ENCODE measurements at places on chromosomes 7 and 10.

DNA sequence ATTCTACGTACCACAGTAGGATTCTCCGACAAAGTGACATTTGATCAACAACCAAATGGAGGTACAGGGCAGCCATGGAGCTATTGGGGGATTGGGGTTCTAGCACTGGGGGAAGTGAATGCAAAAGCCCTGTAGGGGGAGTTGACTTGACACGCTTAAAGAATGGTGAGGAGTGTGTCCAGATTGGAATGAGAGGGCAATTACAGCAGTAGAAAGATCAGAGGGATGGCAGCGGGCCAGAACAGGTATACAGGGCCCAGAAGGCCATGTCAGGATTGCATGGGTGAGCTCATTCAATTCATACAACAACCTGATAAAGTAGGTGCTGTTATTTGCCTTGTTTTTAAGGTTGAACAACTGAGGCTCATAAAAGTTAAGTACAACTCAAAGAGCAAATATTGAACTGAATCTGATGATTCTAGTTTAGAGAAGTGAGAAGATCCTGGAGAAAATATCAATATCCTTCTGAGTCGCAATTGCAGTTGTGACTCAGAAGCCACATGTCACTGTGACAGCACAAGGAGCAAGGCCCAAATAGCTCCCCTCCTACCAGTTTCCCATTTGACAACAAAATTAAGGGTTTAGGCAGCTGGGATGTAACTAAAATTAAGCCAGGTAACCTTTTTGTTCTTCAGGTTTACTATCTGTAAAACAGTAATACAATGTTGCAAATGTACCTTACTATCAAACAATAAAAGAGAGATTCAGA is 28.0 kb upstream of the CTTNBP2 start:
- DNase-seq = no peak

DNA sequence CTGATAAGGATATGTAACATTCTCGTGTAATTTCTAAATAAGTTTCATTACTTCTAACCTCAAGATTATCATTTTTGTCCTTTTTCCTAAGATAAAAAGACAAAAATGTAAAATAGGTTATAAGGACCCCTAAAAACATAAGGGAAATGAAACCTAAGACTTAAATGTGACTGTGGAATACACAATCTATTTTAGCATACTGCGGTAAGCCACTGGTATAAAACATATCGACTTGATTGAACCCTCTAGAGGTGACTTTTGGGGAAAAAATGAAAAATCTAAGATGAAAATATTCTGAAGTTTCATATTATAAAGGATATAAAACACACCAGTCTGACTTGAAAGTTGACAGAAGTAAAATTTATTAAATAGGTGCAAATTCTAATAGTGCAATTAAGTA is 1.9 kb downstream of the NAMPT start:
- DNase-seq = no peak

- no peak for DNase-seq
These were observed 149.4 kb upstream of the PFKP start for GRCh38 chr10:2917926-2918325.

GRCh38 chr10:112526906-112527305 is 79.9 kb downstream of the VTI1A start:
- no peak for DNase-seq

DNA sequence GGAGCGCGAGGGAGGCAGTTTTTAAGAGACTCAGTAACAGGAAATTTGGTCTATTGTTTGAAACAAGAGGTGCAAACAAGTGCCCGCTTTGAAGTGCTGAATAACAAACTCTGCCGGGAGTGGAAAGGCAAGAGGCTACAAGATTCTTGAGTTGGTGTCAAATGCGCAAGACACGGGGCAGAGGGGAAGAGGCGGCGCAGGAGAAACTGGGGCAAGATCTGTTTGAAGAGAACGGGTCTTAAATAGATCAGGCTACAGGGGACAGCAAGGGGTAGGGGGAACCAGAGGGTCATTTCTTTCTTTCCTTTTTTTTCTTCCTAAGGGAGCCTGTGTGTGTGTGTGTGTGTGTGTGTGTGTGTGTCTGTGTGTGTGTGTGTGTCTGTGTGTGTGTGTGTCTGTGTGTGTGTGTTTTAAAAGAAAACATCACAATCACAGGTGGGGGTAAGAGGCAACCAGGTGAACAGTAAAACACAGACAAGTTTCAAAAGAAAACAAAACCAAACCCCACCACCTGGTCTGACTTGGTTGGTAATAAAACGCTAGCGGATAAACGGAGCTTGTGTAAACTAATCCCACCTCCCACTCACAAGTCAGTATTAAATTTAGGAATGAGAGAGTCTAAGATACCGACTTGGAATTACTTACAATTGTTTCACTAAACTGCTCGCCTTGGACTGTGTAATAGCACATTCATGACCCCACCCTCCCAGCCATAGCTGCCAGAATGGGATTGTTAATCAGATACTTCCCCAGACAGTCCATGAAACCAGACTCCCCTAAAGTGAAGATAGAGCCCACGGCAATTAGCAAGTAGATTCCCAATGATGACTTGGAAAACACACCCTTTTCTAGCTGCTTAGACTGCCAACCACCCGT is 13.1 kb upstream of the CUX1 start:
- no peak for DNase-seq

DNA sequence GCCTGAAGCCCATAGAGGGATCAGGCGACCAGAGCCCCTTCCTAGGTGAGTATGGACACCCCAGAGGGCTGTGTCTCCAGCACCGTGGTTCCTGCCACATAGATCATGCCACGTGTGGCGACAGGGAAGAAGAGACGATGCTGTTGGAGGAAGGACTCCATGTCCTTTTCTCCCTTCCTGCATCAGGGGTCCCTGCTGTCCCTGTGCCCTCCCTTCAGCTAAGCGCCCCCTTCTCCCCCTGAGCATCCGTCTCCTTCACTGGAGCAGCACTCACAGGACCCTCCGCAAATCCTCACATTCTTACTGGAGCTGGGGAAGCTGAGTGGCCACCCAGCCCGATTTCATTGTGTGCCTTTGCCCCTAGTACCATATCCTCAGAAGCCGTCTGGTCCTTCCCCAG is 85.6 kb upstream of the NPS start:
- no peak for DNase-seq

DNA sequence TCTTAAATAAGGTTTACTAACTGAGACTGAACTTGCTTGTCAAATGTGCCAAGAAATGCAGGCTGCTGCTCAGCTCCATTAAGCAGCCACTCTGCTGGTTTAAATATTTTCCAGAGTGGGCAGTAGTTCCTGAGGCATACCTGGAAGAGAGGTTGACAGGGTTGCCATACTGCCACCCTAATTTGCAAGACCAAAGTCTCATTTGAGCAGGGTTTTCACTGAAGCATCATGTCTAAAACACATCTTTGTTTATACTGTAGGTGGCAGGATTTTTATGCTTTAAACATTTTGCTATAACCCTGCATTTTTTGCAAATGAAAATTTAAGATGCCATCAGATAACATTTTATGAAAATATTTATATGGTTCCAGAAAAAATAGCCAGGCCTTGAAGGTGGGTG is 618.0 kb upstream of the LRRTM3 start:
- no peak for DNase-seq

DNA sequence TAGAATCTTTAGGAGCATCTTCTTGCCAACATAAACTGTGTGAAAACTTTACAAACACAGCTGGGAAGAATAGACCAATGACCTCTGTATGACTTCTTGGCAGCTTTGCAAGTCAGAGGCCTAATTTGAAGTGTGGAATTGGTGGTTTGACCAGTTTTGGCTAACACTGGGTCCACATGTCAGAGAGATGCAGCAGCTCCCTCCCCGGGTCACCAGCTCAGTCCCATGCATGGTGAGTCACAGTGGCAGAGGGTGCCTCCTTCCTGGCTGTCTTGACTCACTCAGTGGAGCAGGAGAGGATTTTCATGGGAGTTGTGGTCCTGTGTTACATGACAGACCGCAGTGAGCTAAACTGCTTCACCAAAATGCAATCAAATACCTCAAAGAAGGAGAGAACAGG is 8.2 kb upstream of the STARD3NL start:
- no peak for DNase-seq

- no peak for DNase-seq
These were observed 193.8 kb downstream of the EBF3 start for GRCh38 chr10:129770286-129770685.

- no peak for DNase-seq
These were observed 36.0 kb downstream of the PHF14 start for GRCh38 chr7:11009631-11010030.

- no peak for DNase-seq
These were observed 102.2 kb upstream of the CTTNBP2 start for GRCh38 chr7:117975476-117975875.

DNA sequence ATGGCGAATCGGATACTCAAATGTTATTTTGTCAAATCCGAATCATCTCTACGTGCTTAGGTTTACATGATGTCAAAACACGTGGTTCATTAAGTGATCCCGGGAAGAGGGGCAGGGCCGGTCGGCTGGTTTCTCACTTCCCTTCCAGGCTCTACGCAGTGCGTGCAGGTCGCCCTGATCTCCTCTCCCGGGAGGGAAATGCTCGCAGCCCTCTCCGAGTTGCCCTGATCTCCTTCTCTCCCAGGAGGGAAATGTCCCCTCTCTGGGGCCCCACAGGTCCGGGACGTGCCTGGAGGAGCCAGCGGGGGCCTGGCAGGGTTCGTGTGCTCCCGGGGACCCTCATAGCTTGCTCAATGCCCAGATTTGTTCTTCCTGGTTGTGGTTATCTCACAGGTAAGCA is 202.7 kb downstream of the DNAJB6 start:
- no peak for DNase-seq

DNA sequence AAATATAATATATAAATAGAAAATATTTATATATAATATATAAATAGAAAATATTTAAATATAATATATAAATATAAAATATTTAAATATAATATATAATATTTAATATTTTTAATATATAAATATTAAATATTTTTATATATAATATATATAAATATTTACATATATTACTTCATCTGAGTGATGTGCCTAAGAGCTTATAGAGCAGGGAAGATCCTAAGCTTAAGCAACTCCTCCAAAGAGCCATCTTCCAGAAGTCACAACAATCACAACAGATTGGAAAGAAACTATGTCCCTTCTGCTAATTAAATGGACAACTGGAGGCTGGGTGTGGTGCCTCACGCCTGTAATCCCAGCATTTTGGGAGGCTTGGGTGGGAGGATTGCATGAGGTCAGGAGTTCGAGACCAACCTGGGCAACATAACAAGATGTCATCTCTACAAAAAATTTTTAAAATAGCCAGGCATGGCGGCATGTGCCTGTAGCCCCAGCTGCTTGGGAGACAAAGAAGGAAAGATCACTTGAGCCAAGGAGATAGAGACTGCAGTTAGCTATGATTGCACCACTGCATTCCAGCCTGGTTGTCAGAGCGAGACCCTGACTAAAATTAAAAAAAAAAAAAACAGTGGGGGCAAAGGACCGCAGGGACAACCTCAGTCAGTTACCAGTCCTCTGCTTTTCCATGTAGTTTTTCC is 198.7 kb downstream of the SKIDA1 start:
- DNase-seq = no peak

DNA sequence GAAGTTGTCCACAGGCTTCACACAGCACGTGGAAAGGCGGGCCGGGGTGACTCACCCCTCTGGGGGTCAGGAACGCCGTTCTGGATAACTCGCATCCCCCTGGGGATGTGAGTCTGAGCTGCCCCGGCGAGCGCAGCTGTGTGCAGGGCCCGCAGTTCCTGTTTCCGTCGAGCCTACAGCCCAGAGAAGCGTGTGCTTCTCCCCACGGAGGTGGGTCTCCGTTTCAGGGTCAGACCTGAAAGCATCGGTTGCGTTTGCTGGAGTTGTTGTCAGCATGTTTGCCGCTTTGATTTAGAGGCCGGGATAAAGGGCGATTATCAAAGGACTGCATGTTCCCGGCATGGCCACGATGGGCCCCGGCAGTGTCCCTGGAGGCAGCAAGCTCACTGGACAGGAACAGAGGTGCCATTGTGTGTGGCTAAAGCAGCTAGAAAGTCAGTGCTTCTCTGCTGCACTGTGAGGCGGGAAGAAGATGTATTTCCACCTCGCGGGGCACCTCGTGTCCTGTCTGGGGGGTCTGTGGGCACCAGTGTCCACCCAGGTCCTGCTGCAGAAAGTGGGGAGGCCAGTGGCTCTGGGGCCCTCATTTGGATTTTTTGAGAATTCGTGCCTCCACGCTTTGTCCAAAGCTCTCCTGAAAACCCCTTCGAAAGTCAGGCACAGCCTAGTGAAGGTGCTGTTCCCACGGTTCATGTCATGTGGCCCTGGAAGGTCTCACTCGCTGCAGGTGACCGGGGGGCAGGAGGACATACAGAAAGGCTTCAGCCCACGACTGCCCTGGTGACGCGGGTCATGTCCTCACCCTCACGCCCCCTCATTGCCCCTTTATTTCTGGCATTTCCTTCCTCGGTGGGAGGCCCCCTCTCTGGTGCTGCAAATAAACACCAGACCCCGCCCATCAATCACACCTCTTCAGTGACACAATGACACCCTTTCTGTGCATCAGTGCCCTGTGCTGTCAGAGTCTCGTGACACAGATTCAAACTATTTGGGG is 27.4 kb upstream of the GDI2 start:
- DNase-seq = no peak

GRCh38 chr7:14934839-14935238 is 32.3 kb upstream of the DGKB start:
- no peak for DNase-seq

DNA sequence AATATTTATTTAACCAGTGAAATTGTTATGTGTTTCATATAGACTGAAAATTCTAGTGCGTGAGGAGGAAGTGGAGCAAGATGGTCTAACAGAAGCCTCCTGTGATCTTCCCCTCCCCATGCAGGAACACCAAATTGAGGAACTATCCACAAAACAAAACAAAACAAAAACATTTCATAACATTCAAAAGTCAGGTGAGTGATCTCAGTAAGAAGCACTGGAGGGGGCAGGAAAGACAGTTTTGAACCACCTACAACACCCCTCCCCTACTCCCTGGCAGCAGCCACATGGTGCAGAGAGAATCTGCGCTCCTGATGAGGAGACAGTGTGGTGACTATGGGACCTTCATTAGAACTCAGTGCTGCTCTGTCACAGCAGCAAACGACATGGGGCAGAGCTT is 221.9 kb upstream of the SEMA3C start:
- no peak for DNase-seq

GRCh38 chr10:8829592-8829991 is 775.1 kb downstream of the GATA3 start:
- DNase-seq = no peak

DNA sequence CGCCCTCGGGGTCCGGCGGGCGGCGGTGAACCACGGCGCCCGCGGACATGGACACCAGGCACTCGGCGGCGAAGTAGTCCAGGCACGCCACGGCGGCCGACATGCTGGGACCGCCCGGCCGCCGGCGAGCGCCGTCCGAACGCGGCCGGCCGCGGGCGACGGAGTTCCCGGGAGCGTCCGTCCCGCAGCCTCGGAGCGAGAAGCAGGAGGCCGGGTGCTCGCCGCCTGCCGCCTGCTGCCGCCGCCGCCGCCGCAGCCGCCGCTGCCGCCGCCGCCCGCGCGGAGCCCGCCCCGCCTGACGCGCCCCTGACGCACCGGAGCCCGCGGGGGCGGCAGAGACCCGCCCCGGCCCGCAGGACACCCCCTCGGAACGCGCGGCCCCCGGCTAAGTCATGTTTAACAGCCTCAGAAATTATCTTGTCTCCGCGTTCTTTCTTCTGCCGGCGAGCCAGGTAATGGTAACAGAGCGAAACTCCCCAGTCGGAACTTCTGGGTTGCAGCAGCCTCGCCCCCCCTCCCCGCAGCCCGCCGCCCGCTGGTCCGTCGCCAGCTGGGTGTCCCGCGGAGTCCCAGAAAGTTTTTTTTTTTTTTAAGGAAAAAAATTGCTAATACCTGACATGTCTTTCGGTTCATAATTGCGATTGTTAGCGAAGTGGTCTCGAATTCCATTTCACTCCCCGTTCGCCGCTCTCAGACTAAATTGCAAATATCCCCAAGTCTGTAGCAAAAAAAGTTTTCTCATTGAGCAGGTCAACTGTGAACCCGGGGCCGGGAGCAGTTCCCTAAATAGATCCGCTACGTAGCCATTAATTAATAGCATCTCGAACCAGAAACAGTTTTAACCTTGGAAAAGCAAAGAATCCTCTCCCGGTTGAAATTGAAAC is at the start of gene KLF14:
Gene KLF14, minus strand, starts transcription at position 277 of the 884 bp plus-strand sequence. Its CDS starts 174 bp downstream, at position 103.
- peak; percentile 53 for DNase-seq

All from NCI-H1930 (cell line).